ENCODE measurements at places on chromosomes 16 and 17.

DNA sequence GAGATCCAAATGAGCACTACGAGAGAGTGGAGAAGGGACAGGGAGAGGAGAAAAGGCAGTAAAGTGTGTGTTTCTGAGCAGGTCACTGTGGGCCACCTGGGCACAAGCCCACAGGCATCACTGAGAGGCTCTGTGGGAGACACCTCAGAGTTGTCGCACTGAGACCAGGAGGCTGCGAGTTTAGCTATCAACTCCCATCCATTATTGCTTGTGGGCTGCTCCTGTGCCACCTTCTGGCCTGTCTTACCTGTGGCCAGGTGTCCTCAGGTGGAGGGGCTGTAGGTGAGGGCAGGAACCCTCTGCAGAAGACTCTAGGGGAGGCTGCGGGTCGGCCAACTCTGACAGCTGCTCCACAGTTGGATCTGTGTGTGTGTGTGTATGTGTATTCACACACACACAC is 2.5 kb upstream of the PRR29 start:
- no peak for DNase-seq

- DNase-seq, result no peak
Observed at GRCh38 chr17:82752371-82753200, 721 bp downstream of the TBCD start.

DNA sequence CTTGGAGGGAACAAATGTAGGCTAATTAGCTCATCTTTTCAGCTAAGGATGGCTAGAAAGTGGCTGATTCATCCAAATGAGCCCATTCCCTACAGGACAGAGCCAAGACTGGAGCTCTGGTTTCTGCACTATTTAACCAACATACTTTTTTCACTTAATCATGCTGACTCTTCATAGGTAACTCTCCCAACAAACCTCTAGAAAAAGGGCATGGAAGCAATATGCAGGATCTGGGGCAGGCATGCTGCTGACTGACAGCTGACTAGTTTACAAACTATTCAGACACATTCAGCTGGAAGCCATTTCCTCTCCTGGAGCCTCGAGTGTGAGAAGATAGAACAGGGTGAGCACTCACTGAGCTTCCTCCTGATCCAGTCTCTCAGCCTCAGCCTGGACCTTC is 6.2 kb downstream of the BECN1 start:
- no peak for DNase-seq

DNA sequence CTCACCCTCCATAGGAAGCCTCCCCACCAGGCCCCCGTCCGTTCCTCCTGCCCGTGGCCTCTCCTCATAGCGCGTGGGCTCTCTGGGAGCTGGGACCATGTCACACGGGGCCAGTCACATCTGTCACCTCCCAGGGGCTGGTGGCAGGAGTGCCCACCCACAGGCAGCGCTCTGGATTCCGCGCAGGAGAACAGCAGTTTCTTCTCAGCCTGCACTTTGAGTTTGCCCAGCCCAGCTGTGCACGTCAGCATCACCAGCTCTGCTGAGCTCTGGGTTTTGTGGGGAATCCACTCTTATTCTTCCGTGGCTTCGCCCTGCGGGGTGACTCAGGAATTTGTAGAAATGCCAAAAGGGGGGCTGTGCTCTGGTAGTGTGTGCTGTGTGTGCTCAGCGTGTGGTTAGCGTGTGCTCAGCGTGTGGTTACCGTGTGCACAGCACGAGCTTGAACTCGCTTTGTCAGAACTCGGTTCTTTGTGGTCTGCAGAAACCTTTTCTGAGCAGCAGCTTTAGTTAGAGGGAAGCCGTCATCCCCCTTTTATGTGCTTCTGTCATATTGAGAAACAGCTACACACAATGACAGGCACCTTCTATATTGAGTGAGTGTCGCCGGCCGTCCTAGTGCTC is 3.2 kb downstream of the ACSF3 start:
- no peak for DNase-seq

DNA sequence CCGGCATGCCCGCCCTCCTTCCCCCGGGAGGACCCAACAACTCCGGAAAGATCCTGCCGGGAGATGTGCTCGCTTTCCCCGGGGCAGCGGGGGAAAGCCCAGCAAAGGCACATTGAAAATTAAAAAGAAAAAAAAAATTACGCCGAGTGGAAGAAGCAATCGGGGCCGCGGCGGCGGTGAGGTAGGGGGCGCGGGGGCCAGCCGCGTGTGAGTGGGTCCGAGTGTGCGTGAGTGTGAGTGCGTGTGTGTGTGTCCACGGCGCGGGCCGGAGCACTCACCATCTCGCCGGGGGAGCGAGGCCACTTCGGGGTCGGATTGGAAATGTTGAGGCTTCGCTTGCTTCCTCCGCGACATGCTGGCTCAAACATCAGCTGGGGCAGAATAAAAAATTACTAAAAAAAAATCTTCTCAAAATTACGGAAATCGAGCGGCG is at the start of gene SALL1:
Gene SALL1, minus strand, starts transcription at position 383 of the 433 bp plus-strand sequence. Its CDS starts 29 bp downstream, at position 354.
- no peak for DNase-seq

DNA sequence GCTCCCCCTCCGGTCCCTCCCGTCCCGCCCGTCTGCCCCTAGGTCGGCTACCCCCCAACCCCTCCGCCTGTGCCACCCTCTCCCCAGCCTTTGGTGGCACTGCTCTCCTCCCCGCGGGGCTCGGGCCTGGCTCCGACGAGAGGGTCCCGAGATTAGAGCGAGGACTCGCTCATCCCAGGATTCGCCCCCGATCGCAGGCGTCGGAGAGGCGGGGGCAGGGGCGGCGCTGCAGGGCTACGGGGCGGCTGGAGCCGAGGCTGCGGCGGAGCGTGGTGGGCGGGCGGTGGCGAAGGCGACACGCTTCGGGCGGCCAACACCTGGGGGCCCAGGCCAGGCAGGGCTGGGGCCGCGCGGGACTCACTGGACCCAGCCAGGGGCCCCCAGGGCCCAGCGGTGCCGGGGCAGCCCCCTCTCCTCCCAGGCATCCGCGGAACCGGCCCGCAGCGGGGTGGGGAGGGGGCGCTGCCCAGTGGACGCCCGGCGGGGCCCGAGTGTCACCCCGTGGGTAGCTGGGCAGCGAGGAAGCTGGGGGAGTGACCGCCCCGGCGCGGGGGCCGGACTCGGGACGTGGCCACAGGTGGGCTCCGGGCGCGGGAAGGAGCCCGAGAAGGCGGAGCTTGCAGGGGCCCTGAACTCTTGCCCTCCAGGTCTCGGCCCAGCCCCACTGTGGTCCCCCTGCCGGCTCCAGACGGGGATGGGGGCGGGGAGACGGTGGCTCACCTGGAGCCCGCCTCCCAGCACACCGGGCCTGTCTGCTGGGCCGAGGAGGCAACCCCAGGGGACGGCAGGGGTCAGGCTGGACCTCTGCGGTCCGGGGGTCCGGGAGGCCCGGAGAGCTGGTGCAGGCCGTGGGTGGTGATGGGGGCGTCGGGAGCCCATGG is 1.5 kb downstream of the MGAT5B start:
- no peak for DNase-seq

DNA sequence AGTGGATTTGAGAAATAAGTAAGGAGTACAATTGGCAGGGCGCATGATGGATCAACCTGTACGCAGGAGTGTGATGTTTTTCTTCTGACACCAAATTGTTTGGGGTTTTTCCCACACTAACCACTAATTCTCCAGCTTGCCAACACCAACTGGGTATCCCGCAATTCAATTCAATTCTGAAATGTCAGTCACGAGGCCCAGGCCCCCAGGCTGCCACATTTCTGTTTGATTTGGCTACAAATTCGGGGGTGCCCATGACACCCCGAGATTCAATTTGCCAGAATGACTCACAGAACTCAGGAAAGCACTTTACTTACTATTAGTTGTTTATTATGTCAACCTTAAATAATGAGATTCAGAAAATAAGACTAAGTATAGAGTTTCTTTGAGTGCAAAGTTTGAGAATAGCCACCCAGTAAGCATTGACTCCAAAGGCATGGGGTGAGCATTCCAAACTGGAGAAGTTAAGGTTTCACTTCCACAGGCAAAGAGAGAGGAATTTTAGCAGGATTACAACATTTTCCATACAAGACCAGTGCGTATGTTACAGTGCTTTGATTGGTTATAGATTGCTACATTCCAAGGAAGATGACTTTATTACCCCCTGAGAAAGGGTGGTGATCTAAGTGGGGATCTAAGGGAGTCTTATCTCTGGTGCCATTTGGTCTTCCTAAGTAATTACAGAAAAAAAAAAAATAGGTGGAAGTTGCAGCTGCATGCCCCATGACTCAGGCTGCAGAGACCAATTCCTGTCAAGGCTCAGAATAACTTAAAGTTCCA is 11.5 kb downstream of the SLC46A1 start:
- DNase-seq, result peak; percentile 16

DNA sequence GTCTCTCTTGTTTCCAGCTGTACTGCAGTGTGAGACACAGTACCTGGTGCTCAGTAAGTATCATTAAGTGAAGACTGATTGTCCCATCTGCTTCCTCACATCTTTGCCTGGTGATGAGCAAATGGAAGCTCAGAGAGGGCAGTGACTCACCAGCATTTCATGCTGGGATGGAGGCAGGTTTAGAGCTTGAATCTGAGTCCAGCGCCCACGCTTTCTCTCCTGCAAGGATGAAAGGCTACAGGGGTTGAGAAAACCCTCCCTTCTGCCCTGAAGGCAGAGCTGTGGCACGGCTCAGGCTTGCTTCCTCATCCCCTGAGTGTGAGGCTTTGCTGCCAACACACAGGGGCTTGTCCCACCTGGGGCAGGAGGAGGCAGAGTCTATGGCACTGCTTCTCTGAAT is 1.5 kb upstream of the RNF112 start:
- no peak for DNase-seq

DNA sequence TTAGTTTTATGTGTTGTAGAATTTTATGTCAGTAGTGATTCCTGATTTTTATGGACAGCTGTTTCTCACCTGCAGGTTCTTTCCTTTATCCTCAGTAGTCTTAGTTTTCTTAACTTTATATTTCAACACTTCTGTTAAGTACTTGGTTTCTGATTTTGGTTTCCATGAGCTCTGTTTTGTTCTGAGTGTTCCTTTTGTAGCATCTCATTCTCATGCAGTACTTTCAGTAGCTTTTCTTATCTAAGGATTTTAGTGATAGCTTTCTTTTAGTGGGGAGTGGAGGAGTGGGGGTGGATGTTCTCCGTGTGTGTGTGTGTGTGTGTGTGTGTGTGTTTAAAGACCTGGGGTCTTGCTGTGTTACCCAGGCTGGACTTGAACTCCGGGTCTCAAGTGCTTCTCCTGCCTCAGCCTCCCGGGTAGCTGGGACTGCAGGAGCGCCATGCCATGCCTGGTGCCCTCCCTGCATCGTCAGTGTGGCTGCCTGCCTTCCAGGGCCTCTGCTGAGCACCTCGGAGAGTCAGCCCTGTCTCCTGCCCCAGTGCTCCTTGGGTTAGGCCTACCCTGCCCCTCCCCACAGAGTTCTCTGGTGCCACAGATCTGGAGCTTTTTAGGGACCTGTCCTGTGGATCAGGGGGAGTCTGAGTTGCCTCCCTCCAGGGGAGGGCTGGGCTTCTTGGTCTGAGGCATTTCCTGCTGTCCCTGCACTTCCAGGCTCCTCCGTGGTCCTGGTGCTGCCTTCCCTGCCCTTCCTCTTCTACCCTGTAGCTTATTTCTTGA is 4.3 kb upstream of the ZNF750 start:
- DNase-seq, result peak; percentile 77
